CD4-positive, alpha-beta T cell treated with Interleukin-2 at 100 ng/mL for 4 hours (primary cell): ENCODE measurements at places on chromosomes 3 and 15.
A peak's percentile ranks its signal among the peaks of the same experiment; 100 is the strongest.

GRCh38 chr15:36778531-36778930, 199.1 kb downstream of the CDIN1 start:
- no peak for DNase-seq

- no peak for DNase-seq
These were observed 191.1 kb upstream of the RASGRP1 start for GRCh38 chr15:38755718-38756117.

DNA sequence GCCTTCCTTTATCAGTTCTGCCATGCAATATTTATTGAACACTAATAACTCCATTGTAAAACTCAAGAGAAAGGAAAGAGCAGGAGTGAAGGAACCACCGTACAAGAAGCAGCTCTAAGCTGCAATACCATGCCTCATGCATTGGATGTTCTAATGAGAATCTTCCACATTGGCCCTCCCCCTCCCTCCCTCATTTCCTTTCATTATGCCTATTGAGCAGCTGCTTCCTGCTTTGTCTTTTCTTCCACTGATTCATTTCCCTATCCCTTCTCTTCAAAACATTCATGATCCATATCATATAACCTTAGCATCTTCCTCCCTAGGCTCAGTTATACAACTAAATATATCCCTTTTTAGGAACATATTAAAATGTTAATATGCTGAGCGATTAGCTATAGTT, 698.7 kb upstream of the GOLIM4 start:
- no peak for DNase-seq

DNA sequence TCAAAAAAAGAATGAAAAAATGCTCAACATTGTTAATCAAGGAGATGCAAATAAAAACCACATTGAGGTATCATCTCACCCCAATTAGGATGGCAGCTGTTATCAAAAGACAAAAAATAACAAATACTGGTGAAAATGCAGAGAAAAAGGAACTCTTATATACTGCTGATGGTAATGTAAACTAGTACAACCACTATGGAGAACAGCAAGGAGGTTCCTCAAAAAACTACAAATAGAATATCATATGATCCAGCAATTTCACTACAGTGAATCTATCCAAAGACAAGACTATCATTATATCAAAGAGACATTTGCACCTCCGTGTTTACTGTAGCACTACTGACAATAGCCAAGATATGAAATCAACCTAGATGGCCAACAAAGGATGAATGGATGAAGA, 58.4 kb downstream of the PEAK1 start:
- DNase-seq = no peak

DNA sequence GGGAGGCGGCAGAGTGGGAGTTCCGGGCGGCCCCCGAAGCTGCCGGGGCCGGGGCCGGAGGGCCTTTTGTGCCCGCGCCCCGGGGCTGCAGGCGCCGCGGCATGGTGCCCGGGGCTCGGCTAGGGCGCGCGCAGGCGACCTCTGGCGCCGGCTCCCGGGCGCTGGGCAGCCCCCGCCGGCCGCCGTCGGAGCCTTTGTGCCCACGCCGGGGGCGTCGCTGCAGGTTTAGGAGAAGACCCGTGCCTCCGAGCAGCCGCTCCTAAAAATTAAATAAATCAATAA, 299 bp downstream of the PAQR9 start:
- DNase-seq = no peak

DNA sequence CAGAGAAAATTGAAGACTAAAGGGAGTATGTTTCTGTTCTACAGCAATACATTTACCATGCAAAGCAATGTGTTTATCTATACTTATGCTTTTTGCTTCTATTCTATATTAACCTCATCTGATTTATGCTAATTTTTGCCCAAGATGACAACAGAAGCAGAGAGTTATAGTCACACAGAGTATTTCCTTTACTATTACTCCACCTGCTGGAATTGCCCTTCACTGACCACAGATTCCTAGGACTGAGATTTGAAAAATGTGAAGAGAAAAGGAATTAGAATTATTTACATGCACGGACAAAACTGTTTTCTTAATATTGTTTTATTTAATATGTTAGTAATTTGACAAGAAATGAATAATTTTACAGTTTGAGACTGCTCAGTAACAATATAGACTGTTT, 745.6 kb downstream of the VGLL3 start:
- DNase-seq = no peak

DNA sequence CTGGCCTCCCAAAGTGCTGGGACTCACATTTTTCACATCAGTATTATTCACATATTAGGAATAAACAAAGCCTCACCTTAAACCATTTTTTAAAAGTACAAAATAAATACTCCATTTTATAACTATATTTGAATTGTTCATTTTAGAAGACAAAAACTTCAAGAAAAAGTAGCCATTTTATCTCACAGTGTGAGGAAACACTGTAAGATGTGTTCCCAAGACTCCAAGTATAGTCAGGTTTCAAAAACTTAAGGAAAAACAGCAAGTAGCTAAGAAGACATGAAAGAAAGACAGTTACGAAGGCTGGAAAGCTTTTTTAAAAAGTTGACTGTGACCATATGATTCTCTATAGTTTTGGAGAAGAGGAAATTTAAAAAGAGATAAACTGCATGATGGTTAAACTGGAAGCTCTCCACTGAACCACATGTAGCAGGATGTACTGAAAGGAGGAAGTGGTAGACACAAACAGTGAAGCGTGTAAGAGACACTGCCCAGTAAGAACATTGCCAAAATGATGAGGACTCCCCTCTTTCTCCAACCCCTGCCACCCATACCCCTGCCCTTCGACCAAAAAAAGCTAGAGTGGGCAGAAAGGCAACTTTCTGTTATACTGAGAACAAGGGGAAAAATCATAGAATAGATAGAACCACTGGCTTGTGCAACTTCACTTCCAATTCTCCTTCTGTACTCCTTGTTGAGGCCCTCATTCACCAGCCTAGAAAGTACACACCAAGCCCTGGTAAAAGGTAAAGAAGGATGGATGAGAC, 6.2 kb upstream of the TMF1 start:
- DNase-seq = peak; percentile 45

DNA sequence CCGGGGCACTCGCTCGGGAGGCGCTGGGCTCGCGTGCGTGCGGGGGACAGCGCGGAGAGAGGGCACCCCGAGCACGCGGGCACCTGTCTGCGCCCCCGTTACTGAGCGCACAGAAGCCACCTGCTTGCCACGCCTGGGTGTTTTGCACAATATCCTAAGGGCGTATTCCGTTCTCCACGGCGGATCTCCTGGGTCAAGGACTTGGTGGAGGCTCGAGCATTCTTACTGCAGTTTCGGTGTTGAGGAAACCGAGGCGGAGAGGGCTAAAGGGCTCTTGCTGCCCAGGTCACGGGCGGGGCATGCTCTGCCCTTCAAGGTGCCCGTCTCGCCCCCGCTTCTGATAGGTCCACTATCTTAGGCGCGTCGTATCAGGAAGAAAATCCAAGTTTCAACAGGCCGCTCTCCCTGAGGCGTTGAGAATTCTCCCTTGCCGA, 526 bp downstream of the GPD1L start:
- peak; percentile 5 for DNase-seq

DNA sequence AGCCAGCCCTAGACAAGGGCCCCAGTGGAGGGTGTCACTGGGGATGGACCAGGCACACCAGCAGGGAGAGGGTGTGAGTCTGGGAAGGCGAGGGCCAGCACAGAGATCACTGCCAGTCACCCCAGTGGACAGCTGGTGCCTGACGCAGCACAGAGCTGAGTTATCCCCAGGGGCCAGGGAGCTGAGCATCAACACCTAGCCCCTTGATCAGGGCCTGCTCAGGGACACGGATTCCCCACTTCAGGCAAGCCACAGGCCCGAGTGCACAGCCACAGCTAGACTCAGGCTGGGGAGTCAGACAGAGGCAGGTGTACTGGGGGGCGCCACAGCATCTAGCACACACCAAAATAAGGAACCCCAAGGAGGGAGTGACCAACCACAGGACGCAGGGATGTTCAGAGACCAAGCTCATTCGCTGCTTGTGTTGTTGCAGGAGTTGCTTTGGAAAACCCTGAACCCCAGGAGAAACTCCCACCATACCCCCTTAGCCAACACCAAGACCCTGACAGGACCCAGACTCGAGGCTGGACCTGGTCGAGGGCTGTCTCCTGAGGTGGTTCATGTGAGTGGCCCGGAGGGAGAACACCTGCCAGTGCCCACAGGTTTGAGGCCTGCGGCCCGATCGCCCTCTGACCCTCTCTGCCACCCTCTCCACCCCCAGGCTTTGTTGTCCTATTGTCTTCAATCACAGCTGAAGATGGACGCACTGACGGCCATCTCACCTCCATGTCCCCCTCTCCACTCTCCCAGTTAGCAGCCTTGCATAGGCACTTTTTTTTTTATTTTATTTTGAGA, 146.8 kb downstream of the TPRA1 start:
- DNase-seq = no peak

GRCh38 chr3:99681976-99682375, 43.6 kb downstream of the COL8A1 start:
- DNase-seq = no peak

- DNase-seq = no peak
These were observed 65.2 kb upstream of the GLCE start for GRCh38 chr15:69095274-69095673.

DNA sequence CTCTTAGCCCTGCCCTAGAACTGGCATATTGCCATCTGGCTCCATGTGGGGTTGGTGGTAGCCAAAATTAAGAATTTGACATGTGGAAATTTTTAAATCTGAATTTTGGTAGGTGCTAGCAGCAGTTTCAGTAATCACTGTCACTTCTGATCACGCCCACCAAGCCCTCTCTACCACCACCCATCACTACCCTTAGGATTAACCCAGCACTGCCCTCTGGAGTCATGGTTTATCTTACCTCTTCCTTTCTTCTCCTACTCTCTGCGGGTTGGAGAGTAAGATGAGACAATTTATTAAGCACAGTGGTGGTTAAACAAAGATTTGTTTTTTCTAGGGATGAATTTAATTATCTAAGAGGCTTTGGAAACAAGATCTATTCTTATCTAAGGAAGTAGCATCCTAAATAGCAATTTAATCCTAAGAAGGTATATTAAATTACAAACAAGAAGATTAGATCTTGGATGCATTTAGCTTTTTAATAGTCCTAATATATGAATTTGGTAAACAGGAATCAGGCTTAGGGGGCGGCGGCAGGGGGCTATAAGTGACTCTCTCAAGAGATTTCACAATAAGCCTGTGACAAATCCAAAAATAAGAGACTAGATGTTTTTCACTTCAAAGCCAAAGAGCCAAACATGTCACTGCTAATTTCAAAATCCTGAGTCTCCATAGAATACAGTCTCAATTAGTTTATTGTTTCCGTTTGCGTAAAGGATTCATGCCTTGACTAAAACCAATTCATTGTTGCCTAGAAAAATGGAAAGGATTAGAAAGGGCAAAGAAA, 498.4 kb upstream of the UBE2E2 start:
- DNase-seq = no peak

GRCh38 chr3:127671523-127672428, 976 bp upstream of the ABTB1 start:
- DNase-seq = peak; percentile 19

- DNase-seq = peak; percentile 6
These were observed 53.2 kb downstream of the CCDC54 start for GRCh38 chr3:107430214-107430995.

GRCh38 chr3:14216257-14217048, 37.8 kb downstream of the LSM3 start:
- DNase-seq = peak; percentile 14

DNA sequence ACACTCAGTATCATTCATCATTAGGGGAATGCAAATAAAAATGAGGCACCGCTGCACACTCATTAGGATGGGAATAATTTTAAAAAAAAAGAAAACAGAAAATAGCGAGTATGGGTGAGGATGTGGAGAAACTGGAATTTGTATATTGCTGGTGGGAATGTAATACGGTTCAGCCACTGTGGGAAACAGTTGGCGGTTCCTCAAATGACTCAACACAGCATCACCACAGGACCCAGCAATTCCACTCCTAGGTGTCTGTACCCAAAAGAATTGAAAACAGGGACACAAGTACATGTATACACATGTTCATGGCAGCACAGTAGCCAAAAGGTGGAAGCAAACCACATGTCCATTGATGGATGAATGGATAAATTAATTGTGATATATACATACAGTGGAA, 35.2 kb upstream of the RFTN1 start:
- DNase-seq = no peak

GRCh38 chr3:188400494-188401243, 246.7 kb downstream of the LPP start:
- DNase-seq = peak; percentile 11

GRCh38 chr3:99934975-99935797, 117.5 kb downstream of the CMSS1 start:
- no peak for DNase-seq

DNA sequence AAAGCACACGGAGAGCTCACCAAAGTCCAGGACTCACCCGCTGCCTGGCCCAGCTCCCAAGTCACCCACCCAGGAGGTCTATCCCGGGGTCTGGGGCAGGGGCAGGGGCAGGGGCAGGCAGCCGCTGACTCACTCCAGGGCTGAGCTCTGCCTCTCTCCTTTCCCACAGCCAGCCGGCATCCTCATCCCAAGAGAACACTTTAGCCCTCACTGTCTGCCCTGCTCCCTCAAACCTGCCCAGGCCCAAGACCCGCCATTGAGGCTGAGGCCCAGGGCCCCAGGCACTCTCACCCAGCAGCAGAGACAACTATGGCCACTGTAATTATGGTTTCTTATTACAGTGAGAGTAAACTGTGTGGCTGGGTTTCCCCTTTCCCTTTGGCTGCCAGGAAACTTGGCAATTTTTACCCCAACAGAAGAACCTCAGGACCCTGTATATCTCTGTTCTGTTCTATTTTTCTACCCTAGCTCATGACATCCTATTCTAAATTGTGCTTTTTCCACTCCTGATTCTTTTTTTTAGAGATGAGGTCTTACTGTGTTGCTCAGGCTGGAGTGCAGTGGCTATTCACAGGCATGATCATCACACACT, 53.0 kb downstream of the IQSEC1 start:
- DNase-seq = no peak

DNA sequence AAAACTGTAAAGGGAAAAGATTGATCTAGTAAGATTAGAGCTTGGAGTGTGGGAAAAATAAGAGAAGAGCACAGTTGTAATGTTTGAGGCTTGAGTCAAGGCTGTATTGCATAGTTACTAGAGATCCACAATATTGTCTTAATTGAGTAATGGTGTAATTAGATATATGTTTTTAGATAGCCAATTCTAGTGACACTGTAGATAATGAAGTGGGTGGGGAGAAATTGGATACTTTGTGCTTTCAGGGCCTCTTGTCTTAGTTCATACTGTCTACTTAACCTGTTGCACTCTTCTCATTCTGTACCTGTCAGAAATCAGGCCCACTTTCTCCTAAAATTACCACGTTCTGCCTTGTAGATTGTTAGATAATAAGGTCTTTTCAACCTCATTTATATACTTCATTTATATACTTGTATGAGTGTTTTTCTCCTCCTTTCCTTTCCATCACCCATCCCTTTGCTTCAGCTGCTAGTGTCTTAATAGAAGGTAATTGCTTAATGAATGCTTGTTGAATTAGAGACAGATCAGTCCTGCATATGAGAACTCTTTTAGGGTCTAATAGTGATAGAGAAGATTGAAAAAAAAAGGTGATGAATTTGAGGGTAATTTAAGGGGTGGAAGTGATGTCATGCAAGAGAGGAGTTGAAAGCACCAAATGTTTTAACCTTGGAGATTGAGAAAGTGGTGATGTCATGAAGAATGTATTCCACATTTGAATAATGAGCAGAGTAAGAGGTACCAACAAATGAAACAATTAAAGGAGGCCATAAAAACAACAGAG, 32.0 kb downstream of the PIK3CA start:
- DNase-seq = peak; percentile 26

GRCh38 chr15:37057831-37058230, 42.5 kb downstream of the MEIS2 start:
- no peak for DNase-seq
